Posterior vena cava (tissue), 2 donors: ENCODE measurements at places on chromosomes 7 and 10. TPM values are rescaled to one million over a fixed set of nuclear protein-coding genes. Genes with fewer than 3 reads are reported as not detected.

APBB1IP gene
- total RNA-seq, result 8.4 TPM

ABCB4 gene
- 1.9 TPM for total RNA-seq

MMP21 gene
- total RNA-seq, result 0.28 TPM

NCF1 gene
- total RNA-seq, result 1.8 TPM
